Mesendoderm (in vitro differentiated cells): ENCODE measurements at places on chromosomes 7 and 10.

GRCh38 chr7:8637322-8637721 is 203.9 kb downstream of the NXPH1 start:
- no peak for DNase-seq

- no peak for DNase-seq
Observed at GRCh38 chr10:18483516-18484186, 167.7 kb downstream of the NSUN6 start.

DNA sequence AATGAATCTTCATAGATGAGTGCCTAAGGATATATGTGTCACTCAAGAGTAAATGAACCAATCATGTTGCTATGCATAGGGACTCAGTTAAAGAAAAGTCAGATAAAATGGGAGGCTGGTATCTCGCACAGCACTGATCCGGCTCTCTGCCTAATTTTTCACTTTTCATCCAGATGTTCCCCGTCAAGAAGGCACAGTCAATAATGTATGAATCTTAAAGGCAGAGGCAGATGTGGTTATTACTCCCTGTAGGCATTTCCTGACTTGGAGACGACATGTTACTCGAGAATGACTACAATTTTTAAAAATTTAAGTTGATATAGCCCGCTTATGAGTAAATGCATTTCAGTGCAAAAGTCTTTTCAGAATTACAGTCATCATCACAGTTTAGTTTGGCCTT is 113.6 kb downstream of the TBXAS1 start:
- no peak for DNase-seq

DNA sequence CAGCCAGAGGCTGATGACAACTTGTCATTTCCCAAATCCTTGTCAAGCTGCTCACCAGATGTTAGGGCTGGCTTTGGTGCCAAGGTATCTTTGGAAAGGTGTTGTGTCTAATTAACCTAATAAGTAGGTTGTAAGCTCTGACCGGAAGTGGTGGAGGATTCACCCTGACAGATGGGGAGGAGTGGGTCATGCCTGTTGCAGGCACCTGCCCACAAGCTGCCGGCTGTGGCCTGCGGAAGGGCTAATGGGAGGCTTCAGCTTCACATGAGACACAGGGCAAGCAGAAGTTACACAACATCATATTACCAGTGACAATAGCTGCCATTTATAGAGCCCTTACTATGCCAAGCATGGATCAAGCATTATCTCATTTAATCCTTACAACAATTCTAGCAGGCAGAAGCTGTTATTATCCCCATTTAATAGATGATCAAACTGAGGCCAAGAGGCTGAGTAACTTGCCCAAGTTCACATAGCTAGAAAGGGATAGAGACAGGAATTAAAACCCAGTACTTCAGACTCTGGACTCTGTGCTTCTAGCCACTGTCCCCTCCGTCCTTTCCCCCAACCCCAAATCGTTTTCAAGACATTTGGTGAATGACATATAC is 63.1 kb upstream of the DUSP5 start:
- no peak for DNase-seq
